ENCODE measurements at places on chromosomes 6 and 20.

DNA sequence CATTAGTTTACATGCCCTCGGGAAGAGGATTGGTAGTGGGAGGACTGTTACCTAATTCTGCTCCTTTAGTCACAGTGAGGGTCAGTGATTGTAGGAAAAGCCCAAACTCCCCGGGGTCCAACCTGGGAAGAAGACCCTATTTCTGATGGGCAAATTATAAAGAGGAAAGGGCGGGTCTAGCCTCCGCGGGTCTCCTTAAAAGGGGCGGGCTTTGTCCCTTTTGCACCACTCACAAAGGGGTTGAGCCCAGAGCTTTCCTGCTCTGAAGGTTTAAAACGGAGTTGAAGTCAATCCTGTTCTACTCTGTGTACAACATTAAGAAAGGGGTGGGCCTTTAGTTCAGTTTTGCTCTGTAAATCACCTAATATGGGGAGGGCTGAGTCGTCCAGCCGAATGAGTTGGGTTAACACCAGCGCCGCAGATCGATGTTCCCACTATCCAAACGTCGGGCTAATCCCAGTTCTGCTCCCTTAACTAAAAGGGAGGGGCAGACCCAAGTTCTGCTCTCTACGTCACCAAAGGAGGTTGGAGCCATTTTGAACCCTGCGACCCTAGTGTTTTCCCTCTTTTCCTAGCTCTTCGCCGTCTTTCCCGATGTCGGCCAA lies 920 bp upstream of the RNF5 start:
- peak; percentile 76 for DNase-seq

GRCh38 chr20:8532169-8532568 lies 400.1 kb downstream of the PLCB1 start:
- DNase-seq = no peak

DNA sequence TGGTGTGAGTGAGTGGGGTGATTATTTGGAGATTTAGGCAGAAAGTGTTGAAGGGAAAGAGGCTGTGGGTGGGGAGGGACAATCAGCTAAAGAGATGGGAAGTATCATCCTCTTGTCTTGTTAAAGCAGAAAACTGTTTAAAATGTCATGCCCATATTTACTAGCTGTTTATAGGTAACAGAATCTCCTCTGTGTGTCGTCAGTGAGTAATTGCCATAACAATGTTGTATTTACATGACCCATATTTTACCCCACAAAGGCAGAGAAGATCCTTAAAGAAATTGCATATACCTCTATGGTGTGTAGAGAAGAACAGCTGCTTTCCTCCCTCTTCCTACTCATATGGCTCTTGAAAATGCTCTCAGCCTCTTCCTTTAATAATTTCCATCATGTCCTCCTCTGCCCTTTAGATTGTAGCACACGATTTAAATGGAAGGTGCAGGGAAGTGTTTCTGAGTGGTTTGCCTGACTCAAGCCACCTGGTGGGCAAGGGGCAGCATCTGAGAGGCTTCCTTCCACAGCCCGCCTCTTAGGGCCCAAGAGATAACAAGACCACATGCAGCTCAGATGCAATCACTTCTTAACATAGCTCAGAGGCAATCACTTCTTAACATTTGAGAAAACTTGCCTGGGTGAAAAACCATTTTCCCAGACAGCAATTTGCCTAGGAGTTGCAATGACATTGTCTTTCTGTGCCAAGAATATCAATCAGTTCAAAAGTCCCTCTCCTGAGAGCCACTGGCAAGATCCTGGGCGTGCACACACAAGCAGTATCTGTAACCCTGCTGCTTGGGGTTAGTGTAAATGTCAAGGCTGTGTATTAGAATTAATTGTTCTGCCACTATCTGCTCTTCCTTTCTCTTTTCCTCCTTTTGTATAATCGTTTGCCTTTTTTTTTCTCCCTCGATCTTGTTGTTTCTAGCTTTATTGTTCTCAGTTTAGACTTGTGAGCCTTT lies 44.1 kb upstream of the EDN1 start:
- DNase-seq = no peak

DNA sequence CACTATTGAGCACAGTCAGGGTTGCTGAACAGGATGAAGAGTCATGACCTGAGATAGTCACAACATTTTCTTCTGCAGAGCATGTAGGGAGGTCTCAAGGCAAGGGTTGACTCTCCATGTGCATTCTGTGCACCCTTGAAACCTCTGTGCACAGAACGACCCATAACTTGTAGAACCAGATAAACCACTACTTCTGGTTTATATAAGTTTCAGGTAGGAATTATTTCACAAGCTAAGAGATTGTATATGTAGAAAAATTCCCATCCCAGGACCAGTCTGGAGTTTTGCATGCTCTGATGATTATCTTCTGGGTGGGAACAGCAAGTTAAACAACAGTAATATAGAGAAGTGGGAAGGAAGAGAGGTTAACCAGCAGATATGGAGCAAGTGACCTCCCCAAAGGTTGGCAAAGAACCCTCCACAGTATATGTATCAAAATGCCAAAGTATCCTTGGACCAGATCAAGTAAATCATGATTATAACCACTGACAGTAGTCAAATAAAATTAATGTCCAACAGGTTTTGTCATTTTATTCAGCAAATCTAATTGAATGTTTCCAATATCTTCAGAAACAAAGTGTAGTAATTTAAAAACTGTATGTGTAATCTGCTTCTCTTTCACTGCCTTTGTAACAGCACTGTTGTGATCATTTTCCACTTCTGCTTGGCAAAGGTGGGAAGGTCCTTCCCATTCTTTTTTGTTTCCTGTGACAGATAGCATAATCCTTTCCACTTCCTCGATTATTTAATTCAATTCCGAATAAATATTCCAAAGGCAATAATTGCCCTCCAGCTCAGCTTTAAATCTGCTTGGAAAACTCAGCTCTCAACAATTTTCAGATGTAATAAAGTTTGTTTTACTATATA lies 104.4 kb downstream of the SYNE1 start:
- no peak for DNase-seq

DNA sequence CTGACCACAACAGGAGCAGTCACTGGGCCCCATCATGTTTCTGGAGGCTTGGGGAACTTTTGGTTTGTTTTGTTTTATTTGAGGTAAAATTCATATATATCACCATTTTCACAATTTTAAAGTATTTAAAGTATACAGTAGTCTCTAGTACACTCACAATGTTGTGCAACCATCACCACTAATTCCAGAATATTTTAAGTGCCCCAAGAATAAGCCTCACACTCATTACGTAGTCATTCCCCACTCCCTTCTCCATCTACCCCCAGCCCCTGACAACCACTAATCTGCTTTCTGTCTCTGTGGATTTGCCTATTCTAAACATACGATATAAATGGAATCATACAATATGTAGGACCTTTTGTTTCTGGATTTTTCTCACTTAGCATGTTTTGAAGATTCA lies 29.0 kb downstream of the RTN4IP1 start:
- no peak for DNase-seq

- no peak for DNase-seq
Observed at GRCh38 chr6:42103216-42103615, 39.2 kb downstream of the C6orf132 start.

DNA sequence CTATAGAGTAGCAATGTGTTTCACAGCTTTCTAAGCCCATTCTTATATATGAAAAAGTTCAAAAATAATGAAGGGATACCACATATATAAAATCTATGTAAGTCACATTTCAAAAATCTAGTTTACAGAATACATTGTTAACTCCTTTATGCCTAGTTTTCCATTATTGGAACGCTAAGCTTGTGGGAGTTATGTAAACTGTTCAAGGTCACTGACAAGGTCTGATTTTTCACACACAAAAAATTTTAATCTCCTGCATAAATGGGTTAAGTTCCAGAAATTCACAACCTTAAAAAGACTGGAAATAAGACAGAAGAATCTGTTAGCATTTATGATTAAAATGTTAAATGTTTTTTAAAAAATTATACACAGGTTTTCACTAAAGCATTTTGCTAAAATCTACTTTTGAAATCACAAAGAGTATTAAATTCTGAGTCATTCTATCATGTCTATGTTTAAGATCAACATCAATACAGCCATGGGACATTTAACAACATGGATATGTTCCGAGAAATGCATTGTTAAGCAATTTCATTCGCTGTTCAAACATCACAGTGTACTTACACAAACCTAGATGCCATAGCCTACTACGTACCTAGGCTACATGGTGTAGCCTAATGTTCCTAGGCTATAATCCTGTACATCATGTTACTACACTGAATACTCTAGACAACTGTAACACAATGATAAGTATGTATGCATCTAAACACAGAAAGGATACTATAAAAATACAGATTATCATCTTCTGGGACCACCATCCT lies 25.4 kb downstream of the ATG5 start:
- DNase-seq = no peak

GRCh38 chr20:18507218-18508191 lies at the start of gene SEC23B:
TSS of gene SEC23B (plus strand) at chr20:18507940. CDS start at chr20:18510836, 2,896 bp downstream.
- peak; percentile 78 for DNase-seq

DNA sequence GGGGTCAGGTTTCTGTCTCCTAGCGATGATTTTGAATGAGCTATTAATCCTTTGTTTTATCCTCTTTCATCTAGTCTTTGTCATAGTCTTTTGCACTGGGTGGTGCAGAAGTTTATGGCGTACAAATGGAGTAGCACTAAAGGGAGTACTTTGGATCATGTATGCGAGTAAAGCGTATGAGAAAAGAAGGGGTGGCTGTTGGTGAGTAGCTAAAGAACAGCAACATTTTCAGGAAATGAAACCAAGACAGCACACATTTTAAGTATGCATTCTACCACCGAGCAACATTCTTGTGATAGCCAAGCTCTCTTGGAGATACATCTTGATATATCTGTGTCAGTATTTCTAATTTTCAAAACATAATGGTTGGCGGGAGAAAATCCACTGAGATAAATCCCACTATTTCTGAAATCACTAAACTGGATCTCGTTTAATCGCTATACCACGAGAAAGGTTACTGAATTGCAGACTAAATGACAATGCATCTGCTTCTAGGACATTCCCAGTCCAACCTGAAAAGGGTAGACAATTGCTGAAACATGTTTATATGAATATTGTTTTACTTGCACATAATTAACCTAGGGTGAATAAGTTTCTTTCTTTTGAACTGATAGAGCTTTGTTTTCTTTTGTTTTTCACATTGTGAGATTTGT lies 196.1 kb downstream of the TRIM27 start:
- no peak for DNase-seq

- no peak for DNase-seq
Observed at GRCh38 chr6:11766043-11766442, 12.6 kb downstream of the ADTRP start.

DNA sequence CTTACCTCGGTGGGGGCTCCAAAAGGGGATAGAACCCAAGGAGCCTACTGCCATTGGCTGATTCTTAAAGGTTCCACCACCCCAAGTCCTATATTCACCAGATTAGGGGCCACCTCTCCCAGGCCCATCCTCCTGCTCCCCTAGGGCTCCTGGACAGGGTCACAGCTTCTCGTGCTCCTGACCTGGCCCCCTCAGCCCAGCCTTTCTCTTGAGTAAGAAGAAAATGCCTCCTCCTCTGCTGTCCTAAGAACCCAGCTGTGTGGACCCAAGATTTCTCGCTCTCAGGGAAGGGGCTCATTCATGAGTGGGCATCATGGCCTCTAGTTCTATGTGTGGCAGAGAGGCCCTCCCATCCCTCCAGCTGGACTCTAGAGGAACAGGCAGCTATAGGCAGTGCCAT lies 16.6 kb downstream of the HLA-DPB1 start:
- DNase-seq = no peak

DNA sequence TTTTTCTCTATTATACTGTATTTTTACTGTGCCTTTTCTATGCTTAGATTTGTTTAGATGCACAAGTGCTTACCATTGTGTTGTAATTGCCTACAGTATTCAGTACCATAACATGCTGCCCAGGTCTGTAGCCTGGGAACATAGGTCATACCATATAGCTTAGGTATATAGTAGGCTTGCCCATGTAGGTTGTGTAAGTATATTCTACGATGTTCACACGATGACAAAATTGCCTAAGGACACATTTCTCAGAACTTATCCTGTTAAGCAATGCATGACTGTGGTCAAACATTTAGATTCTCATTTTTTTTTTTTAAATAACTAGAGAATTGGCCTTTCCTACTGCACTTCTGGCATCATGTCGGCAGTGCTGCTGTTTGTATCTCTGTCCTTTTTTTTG lies 253.7 kb upstream of the SUPT3H start:
- DNase-seq = no peak

Measured in NCI-H1694 (cell line).